ENCODE measurements at places on chromosomes 3 and 15.
A peak's percentile ranks its signal among the peaks of the same experiment; 100 is the strongest.

DNA sequence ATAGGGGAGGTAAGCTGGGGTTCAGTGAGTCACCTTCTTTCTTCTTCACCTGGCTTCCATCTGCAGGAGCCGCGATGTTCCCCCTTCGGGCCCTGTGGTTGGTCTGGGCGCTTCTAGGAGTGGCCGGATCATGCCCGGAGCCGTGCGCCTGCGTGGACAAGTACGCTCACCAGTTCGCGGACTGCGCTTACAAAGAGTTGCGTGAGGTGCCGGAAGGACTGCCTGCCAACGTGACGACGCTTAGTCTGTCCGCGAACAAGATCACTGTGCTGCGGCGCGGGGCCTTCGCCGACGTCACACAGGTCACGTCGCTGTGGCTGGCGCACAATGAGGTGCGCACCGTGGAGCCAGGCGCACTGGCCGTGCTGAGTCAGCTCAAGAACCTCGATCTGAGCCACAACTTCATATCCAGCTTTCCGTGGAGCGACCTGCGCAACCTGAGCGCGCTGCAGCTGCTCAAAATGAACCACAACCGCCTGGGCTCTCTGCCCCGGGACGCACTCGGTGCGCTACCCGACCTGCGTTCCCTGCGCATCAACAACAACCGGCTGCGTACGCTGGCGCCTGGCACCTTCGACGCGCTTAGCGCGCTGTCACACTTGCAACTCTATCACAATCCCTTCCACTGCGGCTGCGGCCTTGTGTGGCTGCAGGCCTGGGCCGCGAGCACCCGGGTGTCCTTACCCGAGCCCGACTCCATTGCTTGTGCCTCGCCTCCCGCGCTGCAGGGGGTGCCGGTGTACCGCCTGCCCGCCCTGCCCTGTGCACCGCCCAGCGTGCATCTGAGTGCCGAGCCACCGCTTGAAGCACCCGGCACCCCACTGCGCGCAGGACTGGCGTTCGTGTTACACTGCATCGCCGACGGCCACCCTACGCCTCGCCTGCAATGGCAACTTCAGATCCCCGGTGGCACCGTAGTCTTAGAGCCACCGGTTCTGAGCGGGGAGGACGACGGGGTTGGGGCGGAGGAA is 2.6 kb downstream of the ISLR2 start:
- DNase-seq = no peak

DNA sequence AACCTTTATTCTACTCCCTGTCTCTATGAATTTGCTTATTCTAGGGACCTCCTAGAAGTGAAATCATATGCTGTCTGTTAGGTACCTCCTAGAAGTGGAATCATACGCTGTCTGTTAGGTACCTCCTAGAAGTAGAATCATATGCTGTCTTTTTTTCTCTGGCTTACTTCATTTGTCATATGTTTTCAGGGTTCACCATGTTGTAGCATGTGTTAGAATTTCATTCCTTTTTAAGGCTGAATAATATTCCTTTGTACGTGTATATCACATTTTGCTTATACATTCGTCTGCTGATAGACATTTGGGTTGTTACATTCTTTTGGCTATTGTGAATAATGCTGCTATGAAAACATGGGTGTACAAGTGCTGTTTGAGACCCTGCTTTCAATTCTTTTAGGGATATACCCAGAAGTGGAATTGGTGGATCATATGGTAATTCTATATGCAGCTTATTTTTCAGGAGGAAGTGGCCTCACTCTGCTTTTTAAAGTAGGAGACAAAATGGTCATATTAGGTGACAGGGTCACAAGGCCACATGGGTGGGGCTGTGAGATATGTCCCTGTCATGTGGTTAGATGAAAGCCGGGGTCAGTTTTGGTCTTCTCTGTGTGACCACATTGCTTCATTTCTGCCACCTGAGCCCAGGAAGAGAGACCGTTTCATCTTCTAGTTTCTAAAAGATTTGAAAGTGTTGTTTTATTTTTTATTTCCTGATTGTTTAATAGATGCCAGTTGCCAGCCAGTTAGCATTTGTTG is 76.7 kb downstream of the FLNB start:
- DNase-seq = no peak

DNA sequence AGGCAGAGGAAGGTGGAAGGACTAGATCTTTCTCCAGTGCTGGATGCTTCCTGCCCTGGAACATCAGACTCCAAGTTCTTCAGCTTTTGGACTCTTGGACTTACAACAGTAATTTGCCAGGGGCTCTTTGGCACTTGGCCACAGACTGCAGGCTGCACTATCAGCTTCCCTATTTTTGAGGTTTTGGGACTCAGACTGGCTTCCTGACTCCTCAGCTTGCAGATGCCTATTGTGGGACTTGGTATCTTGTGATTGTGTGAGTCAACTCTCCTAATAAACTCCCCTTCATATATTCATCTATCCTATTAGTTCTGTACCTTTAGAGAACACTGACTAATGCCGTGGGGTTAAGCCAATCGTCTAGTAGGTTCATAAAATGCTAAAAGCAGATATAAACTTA is 8.8 kb upstream of the B3GNT5 start:
- DNase-seq = no peak

DNA sequence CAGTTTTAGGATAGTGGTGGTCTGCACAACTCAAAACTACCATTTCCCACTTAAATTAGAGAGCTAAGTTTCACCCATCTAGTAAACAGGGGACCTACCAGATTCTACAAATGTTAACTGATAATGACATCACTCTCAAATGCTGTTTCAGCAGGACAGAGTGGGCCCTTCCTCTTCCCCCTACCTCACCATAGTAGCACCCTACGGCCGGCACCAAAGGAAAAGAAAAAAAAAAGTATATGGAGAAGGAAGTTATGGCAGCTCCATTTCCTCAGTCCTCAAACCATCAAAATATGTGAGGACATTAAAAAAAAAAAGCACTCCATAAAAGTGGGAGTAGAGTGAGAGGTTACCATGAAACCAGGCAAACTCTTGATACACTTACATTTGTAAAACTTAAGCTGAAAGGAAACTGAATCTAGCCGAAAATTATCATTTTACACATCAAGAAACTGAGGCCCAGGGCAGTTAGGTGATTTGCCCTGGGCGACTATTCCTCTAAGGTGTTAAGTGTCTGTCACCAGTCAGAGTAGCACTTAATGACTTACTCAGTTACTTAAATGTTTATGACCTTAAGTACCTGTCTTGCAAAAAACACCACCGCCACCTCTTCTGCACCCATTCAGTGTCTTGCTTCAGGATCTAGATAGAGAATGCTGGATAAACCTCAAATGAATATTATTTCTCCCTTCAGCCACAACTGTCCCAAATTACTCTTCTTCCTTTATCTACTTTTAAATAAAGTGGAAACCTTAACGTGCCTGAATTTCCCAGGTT is 2.7 kb downstream of the MSL2 start:
- no peak for DNase-seq

GRCh38 chr3:72818092-72818773 is 30.0 kb downstream of the SHQ1 start:
- DNase-seq = no peak

DNA sequence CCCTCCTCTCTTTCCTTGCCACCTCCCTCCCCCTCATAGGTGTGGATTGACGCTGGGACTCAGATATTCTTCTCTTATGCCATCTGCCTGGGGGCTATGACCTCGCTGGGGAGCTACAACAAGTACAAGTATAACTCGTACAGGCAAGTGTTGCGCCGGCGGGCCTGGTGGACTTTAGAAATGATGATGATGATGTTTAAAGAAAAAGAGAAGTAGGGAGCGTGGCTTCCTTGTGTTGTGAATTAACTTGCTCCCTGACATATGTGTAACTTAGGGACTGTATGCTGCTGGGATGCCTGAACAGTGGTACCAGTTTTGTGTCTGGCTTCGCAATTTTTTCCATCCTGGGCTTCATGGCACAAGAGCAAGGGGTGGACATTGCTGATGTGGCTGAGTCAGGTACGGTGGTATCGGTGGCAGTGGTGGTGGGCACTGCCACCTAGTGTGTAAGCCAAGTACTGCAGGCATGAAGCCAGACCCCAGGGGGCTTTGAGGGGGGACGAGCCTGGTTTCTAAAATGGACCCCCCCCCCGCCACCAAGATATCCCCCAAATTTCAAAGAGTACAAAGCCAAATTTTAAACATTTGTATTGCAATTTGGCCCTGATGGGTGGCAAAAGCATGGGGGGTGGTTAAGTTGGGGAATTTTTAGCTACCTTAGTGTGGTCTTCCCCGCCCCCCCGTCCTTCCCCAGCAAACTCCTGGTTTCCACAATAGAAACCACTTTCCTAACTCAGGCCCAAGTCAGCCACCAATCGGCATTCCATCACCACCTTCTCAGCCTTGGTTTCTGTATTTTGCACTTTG is 65.6 kb downstream of the SLC6A6 start:
- peak; percentile 39 for DNase-seq

DNA sequence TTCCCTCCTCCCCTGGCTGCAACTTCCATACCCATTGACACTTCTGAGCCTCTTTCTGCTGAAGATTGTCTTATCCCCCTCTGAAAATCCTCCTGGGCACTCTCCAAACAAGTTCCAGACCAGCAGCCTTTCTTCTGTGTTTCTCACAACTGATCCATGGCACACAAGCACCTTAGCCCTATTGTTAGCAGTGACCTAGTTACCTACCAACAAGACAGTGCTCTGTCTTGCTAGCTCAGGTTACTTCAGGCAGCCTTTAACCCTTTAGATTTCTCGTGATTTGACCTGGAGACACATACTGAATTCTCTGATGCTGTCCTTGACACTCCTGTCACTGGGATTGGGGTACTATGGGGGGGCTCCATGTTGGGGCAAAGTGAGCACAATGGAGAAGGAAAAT is 82.1 kb downstream of the GTF2E1 start:
- no peak for DNase-seq

DNA sequence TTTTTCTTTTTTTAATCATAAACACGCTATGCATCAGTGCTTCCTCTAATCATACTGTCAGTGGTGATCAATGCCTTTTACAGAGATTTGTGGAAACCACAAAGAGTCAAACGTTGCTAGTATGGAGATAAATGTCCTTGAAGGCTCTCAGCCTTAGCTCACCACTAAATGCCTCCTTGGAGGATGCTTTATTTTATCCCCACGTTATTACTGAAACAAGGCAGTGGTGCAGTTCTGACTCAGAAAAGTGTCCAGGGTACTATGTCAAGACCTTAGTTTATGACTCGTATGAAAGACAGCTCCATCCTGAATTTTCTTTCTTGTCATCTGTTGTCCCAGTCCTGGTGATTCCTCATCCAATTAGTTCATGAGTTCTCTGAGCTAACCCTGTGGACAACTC is 1146.7 kb downstream of the IGSF11 start:
- DNase-seq = no peak

DNA sequence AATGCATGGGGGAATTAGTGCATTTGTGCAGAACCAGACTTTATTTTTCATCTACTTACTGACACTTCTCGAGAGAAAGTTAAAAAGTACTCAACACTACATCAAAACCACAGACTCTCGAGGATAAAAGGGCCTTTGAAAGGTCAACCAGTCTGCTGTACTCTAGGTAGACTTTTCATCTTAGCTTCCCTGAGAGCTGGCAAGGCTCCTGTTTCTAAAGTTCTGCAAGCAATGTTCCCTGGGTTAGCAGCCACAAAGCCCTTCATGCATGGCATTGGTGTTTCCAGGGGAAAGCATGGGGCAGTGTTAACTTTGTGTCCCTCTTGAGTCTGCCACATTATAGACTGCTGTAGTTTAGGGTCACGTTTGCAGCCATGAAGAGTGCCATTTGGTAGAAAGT is 106.4 kb upstream of the PFN2 start:
- no peak for DNase-seq

DNA sequence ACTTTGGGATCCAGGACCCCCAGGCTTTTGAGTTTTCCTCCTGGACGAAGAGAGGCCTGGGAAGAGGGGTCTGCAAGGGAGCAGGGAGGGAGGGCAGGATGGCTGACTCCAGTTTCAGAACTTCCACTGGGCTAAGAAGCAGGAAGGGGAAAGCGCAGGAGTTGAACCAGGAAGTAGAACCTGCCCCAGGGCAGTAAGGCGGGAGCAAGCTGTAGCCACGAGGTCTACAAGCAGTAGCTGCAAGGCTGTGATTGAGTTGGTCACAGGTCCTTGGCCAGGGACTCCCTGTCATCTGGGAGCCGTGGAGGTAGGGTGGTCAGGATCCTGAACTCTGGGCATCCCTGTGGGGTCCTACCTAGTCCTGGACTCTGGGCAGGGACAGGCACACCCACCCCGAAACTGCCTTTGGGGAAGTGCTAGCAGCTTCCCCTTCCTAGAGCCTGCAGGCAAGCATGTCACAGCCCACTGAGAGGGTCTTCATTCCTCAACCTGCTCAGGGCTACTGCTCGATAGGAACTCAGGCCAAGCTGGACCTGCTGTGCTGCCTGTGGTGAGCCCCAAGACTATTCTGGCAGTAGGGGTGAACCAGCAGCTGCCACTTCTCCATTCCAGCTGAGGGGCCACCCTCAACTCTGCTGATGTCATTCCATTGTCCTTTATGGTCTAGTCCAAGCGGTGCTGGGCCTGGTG is 5.8 kb upstream of the GNAI2 start:
- no peak for DNase-seq

GRCh38 chr3:40324621-40325020 is 15.1 kb downstream of the EIF1B start:
- no peak for DNase-seq

- no peak for DNase-seq
Observed at GRCh38 chr15:73305331-73306211, 63.2 kb downstream of the HCN4 start.

DNA sequence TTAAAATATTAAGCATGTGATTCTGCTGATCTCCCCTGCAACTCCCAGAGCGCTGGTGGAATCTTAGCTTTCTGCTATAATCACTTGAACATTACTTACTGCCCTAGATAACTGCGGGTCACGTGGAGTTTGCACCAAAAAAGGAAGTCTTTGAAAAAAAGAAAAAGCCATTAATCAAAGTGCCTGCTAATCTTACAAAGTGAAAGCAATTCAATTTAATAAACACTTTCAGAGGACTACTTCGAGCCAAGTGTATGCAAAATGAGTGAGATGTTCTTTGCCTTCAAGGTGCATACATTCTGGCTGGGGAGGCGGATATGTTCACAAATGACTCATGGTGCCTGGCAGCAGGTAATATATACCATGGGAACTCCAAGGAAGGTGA is 109.9 kb upstream of the GAP43 start:
- no peak for DNase-seq

DNA sequence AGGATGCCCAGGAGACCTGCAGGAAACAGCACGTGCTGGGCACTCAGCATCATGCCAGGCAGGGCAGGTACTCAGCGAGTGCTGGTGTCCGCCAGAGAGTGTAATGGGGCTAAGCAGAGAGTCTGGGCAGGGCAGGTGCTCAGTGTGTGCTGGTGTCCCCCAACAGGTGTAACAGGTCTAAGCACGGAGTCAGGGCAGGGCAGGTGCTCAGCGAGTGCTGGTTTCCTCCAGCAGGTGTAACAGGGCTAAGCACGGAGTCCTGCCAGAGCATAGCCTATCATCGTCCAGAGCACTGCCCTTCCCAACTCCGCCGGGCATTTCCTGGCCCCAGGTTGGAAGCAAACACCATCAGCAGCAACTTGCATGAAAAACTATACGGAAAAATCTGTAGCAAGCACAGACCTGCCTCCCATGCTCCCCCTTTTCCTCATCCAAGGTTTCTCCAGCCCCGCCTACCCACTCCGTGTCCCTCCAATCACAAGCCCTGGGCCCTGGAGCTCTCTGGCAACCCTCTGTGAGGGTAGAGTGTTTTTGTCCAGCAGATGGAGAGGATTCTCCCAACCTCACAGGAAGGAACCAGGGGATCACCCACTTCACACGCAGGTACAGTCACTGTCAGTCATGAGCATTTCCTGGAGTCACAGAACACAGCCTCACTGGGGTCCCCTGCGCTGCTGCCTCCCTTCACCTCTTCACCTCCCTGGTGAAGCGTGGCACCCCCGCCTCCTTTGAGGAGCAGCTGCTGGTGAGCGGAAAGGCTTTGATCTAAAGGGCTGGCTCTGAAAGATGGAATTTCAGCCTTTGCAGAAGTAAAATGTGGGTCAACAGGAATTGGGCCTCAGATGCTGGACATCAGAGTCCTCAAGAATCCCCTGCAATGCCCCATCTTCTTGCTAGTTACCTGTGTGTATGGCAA is 302.5 kb downstream of the OCA2 start:
- no peak for DNase-seq
